GM13977 (cell line): ENCODE measurements at places on chromosomes 2 and 18.

GRCh38 chr2:69535817-69536241, 98.6 kb upstream of the NFU1 start:
- no peak for DNase-seq

GRCh38 chr2:75637568-75637967, 9.0 kb upstream of the MRPL19 start:
- DNase-seq = no peak

DNA sequence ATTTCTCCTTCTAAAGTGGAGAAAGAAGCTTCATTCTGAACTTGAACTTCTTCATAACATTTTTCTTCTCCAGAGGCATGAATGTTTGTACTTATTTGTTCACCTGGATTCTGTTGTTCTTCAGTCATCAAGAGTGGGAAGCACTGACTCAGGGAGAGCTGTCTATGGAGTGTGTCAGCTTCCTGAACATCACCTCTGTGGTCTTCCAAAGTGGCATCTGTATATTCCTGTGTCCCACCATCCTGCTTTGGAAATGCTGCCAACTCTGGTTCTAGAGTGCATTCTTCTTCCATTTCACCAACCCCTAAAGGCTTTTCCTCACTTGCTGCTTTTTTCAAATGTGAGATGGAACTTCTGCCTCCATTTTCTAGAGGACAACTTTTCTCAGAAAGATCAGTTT, 59.5 kb downstream of the TTN start:
- no peak for DNase-seq

DNA sequence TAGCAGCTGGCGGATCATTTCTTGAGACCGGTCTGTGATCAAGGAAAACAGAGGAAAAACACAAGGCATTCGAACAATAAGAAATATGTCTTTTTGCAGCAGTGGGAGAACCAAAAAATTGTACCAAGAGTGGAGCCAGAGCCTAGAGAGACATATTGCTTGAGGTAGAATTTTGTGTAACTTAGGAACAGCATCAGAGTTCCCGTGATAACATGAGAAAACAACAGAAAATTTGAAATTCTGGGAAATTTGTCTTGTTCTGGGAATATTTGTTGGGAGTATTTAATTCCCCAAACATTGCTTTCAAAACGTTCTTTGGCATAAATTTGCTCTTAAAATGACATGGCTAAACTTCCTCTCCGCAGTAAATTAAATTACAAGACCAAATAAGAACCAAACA, 267.5 kb downstream of the GPD2 start:
- no peak for DNase-seq

- DNase-seq = no peak
Observed at GRCh38 chr18:57819119-57819518, 16.0 kb upstream of the ATP8B1 start.

- DNase-seq = no peak
Observed at GRCh38 chr2:37215250-37215649, 16.1 kb downstream of the CEBPZ start.

DNA sequence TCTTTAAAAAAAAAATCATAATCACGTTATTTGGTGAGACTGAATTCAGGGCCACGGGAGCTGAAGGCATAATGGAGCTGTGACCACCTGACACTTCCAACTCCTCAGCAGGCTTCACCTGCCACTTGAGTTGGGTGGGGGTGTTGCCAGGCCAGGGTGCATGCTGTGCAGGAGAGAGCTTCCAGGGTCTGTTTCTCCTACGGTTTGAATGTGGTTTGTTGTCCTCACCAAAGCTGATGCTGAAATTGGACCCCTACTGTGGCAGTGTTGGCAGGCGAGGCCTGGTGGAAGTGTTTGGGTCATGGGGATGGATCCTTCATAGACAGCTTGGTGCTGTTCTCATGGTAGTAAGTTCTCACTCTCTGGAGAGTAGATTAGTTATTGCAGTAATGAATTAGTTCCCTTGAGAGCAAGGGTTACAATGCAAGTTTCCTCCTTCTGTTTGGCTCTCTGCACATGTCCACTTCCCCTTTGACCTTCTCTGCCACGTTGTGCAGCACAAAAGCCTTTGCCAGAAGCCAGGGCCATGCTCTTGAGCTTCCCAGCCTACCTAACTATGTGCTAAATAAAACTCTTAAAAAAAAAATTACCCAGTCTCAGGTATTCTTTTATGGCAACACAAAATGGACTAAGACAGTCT, 38.3 kb upstream of the ANKRD44 start:
- DNase-seq = no peak

DNA sequence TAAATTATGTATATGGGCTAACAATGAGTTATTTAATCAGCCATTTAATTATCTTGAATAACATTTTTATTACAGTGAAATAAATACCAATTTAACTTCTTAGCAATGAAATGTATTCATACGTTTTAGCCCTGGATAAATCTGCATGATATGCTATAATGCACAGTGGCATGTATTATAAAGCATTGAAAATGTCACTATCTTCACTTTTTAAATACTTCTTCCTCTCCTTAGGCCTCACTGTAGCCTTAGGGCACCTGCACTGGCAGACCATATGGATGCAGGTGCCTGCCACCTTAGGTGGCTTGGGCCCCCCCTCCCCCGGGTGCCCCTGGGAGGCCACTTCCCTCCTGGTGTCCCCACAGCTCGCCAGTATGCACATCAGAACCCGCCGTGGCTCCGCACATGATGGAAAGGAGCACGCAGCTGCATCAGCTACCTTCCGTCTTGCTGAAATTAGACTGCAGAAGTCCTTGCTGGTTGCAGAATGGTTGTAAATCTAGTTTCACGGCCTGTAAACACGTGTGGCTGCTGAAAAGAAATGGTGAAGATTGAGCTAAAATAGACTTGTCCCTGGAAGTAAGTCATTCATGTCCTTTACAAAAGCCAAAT, 56.7 kb downstream of the ADI1 start:
- no peak for DNase-seq
